ENCODE measurements at places on chromosomes 2 and 18.

- DNase-seq: no peak
These were observed 450.7 kb upstream of the PIK3C3 start for GRCh38 chr18:41504316-41504715.

DNA sequence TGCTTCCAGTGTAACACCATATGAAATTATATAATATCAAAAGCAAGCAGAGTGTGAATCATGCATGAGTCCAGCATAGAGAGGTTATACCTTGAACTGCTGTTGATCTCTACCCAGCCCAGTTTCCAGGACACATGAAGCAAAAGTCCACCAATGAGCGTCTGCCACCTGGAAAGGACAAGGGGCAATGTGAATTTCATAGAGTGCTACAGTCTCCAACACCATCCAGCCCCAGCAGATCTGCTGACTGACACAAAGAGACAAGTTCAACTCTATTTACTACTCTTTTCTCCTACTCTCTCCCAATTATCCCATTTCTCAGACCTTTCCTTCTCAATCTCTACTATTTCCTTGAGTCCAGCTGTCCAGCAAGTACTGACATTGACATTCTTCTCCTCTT lies 31.8 kb upstream of the RIOK3 start:
- no peak for DNase-seq

DNA sequence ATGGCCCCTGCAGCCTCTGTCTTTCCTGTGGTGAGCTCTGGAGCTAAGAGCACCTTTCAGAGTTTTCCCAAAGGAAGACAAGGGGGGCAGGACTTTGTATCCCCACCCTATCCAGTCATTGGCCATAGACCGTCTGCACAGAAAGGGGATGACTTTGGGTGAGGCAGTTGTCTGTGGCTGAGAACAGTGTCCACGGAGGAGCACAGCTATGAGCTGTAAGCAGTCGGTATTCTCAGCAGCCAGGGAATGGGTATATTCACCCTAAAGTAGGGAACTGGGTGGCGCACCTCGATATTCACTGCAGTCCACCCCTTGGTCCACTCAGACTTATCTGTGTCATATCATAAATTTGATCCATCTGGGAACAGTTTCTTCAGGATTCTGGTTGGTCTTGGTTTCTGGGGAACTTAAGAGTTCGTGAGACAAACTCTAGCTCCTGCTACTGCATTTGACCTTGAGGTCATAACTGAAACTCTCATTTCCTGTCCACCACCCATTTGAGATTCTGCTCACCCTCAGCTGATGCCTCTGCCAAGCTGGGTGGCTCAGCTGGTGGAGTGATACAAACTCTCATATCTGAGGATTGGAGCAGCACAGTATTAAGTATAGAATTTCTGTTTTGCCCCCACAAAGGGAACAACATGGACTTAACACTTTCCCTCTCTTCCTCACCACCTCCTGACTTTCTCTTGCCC lies 45.2 kb upstream of the SCG2 start:
- no peak for DNase-seq

DNA sequence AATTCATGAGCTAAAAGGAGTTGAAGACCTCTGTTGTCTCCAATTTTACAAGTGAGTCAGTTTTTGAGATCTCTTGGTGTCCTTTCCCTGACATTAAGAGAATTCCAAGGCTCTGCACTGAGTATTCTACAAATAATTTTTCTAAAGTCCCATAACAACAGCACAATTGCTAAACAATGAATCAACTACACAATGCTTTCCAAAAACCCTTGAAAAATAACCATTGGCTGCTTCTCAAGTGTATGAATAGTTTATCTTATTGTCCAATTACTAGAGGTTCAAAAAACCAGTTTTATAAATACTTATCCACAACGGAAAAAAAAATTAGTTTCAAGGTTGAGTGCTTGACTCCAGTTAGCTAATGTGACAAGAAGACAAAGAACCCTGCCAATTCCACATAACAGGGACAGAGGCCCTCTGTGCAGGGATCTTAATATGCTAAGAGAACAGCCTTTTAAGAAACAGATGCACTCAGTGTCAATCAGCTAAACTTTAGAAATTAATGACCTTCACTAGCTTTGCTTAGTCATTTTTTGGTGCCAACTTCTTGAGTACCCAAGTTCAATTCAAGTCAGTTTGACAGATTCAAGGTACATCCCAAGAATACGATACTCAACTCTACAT lies 266.6 kb upstream of the CYP26B1 start:
- DNase-seq: no peak

DNA sequence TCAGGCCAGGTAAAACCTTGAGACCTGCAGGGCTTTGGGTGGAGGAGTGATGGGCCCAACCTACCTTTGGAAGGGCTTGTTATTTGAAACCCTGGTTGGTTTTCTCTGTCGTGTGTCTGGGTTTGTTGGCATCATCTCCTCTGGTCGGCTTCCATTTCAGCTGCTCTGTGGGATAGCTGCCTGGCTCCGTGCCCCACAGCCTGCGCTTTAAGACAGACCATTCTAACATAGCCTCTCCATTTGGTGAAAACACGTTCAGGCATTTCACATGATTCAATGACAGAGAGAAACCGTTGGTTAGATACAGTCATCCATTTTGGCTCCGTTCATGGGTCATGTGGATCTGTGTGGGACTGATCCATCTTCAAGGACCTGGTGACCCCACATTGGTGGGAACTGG lies 37.0 kb upstream of the LYPD6B start:
- DNase-seq: no peak

- DNase-seq: no peak
These were observed 33.9 kb downstream of the SLC4A3 start for GRCh38 chr2:219661197-219661954.

DNA sequence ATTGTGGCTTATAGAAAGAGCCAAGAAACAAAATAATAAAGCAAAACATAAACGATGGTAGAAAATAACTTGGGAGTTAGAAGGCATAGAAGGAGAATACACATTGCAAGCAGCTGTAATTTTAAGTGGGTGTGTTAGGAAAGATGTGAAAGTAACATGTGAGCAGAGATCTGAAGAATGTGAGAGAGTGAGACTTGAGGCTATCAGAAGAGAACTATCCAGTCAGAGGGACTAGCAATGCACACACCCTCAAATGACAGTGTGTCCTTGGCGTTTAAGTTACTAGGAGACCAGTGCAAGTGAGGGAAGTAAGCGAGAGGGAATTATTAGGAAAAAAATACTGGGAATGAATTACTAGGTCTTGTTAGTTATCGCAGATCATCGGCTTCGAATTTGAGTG lies 304.9 kb downstream of the DSEL start:
- no peak for DNase-seq

- no peak for DNase-seq
These were observed 6.8 kb upstream of the CRYBA2 start for GRCh38 chr2:218999881-219000568.

DNA sequence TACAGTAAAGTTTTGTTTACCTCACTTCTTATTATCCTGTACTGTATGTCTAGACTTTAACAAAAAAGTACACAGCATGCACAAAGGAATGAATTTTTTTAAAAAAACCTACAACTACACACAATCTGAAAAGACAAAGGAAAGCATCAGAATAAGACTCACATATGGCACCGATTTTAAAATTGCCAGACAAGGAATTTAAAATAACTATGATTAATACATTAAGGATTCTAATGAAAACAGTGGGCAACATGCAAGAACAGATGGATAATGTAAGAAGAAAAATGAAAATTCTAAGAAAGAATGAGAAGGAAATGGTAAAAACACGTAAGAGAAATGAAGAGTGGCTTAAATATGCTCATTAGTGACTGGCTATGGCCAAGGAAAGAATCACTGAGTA lies 638.2 kb downstream of the FBXO15 start:
- no peak for DNase-seq

DNA sequence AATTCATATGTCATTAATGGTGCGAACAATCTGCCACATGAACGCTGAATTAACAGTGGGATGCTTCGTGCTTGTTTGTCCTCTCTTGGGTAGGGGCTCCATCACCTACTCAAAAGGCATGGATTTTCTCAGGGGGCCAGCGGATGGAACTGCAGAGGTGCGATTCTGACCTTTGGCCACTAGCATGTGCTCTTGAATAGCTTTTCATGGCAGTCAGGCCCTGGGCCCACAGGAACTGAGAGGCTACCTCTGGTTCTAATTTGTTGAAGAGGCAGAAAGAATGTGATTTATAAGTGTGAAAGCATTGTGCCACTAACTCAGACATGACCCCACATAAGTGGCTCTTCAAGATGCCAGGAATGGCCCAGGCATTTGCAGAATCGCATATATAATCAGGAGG lies 283.2 kb downstream of the INSIG2 start:
- no peak for DNase-seq

DNA sequence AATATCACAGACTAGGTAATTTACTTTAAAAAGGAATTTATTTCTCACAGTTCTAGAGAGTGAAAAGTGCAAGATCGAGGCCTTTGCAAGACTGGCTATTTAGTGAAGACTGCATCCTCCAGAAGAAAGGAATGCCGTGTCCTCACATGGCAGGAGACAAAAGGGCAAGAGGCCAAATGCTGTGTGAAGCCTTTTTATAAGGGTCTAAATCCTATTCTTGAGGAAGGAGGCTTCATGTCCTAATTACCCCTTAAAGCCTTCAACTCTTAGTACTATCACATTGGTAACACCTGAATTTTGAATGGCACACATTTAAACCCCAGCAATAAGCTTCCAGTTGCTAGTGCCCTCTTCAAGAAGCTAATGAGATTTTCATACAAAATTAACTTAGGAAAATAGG lies 1882.3 kb upstream of the PIK3C3 start:
- no peak for DNase-seq

GRCh38 chr2:20491739-20492531 lies 45.1 kb downstream of the RHOB start:
- peak; percentile 48 for DNase-seq

- DNase-seq: no peak
These were observed 437.0 kb downstream of the PARD3B start for GRCh38 chr2:204982303-204982702.

GRCh38 chr18:76432274-76432755 lies 62.7 kb downstream of the ZNF516 start:
- DNase-seq: no peak

GRCh38 chr2:651951-652373 lies 25.2 kb downstream of the TMEM18 start:
- DNase-seq: no peak

DNA sequence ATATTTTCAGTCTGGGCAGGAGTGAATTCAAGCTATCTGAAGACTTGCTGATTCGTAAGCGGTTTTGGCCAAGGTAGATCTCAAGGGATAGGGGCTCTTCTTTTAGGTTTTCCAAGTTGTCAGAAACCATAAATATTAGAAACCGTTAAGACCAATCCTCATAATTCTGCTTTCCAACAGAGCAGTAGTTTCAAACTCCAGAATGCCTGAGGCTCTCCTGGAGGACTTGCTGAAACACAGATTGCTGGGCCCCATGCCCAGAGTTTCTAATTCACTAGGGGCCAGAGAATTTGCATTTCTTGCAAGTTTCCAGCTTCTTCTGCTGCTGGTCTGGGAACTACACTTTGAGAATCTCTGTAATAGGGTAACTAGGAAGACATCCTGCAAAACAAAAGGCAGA lies 1855.7 kb upstream of the CELF4 start:
- no peak for DNase-seq

GRCh38 chr2:15640261-15640711 lies 48.6 kb downstream of the DDX1 start:
- DNase-seq: peak; percentile 40

All from left cardiac atrium (tissue), 4 donors.